H7 (cell line): ENCODE measurements at places on chromosomes 1 and 21. TPM values are rescaled to one million over a fixed set of nuclear protein-coding genes. Genes with fewer than 3 reads are reported as not detected.
A peak's percentile ranks its signal among the peaks of the same experiment; 100 is the strongest.

DNA sequence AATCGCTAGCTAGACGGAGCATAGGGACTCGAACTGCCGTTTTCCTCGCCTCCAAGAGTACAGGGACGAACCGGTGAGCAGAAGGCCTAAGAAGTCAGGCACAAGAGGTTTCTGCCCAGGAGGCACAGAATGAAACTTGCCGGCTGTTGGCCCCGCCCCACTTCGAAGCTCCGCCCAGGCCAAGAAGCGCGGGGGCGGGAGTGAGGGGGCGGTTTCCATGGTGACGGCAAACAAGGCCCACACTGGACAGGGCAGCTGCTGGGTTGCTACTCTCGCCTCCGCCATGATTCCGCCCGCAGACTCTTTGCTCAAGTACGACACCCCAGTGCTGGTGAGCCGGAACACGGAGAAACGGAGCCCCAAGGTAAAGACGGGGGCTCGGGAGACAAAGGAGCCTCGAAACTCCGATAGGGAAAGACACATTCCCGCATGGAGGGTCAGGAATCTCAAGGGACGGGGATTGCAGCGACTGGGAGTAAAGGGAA lies at the start of gene DNALI1:
TSS of gene DNALI1 (plus strand) at position 229 of the 485 bp plus-strand sequence. CDS start at position 284, 55 bp downstream.
- peak; percentile 96 for DNase-seq

GRCh38 chr1:72662918-72663317 lies 380.6 kb upstream of the NEGR1 start:
- no peak for DNase-seq

DNA sequence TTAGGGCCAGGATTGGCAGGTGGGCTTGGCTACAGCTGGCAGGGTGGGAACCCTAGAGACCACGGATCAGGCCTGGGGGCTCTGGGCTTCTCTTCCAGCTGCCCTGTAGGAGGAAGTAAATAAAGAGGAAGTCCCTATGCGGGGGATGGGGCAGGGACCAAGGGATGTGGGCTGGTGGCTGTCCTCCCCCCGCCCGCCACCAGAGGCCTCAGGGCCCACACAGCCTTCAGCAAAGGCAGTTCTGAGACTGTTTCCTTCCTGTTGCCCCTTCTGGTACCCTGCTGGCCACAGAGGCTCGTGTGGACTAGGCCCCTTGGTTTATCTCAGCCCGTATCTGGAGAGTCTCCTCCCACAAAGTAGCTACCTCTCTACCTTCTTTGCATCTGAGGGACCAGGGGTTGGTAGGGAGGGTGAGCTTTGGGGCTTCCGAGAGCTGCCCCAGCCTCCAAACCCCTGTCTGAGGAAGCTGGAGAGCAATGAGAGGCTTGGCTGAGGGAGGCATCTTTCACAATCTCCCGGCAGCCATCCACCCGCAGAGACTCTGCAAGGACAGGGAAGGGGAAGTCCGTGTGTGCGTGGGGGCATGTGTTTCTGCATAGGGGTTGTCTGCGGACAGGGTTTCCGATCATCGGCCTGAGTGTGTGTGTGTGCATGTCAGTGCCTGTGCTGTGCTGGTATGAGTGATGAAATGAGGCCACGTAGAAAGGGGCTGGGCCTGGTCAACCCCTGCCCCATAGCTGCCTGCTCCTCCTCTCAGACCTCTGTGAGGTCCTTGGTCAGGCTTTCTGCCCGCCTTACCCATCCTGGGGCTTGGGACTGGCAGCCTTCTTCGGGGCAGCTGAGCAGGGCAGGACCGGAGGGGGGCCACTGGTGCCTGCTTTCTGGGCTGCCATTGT lies 12.5 kb downstream of the RPS6KA1 start:
- peak; percentile 97 for DNase-seq

GRCh38 chr1:43357251-43357650 lies 1.5 kb upstream of the CDC20 start:
- DNase-seq, result no peak

DNA sequence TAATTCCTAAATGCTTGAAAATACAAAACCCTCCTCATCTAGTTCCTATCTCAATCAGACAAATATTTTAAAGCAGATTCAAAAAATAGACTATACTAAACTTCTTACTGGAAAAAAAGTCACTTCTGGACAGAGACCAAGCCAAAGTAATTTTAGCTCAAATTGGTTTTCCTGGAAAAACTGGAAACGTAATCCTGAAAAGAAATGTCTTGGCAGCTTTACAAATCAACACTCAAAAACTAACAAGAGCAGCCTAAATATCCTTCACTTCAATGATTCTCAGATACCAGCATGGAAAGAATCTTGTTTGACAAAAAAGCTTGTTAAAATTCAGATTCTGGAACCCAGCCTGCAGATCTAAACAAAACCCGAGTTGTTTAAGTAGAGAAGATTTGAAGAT lies 9.1 kb upstream of the GPR88 start:
- no peak for DNase-seq

DNA sequence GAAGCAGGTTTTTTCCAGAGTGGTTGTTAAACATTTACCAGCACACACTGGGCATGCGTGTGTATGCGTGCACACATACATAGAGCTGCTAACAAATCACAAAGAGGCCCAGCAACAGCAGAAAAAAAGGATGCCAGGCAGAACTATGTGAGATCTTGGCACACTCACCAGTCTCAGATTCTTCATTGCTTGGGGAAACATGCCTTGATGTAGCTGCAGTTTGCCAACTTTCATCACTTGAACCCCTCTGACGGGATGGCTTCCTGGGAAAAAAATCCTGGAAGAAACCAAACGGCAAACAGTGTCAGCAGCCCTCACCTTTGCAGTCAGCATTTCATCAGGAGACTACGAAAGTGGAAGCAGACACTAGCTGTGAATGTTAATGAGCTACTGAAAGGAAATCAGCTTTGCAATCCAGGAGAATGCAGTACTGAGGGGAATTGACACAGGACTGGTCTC lies 609.1 kb downstream of the KIF26B start:
- DNase-seq, result peak; percentile 54

DNA sequence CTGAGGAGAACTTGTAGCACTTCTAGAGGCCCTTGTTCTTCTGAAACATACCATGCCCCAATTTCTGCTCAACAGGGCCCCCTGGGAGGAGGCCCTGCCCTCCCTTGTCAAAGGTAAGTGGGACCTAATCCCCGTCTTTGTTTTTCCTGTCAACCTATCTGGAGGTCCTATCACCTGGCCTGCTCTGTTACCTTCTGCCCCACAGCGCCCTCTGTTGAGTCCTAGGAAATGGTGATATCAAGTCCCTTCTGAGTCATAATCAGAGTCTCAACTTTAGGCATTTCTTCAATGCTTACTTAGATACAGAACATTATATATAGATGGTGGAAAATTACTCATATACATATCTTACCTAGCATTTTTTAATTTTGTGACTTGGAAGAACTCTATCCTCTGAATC lies 28.2 kb upstream of the FCRL4 start:
- peak; percentile 41 for DNase-seq

DNA sequence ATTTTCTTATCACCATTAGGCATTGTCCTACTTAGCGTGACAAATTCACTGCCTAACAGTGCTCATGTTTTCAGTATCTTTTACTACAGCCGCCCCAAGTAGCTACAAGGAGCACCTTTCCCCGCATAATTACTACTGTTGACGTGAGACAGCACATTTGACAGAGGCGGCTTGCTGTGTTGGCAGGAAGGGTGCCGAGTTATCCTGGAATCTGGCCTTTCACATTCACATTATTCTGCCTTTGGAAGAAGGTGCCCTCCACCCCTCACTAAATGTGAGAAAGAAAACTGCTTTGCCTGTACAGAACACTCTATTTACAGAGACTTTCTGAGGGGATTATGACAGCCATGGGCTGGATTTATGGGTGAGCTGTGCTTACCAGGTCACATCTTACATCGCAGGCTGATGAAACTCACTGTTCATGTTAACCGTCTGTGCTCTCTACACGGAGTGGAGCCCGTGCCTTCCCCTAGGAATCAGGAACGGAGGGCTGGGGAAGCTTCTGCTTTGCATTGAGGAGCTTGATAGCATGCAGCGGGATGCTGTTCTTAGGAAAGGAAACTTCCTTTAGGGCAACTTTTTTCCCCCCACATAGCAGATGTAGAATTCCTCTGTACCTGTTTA lies 148.0 kb upstream of the ZRANB2 start:
- DNase-seq, result no peak

- DNase-seq, result no peak
These were observed 11.5 kb downstream of the LAMC1 start for GRCh38 chr1:183034682-183035081.

DNA sequence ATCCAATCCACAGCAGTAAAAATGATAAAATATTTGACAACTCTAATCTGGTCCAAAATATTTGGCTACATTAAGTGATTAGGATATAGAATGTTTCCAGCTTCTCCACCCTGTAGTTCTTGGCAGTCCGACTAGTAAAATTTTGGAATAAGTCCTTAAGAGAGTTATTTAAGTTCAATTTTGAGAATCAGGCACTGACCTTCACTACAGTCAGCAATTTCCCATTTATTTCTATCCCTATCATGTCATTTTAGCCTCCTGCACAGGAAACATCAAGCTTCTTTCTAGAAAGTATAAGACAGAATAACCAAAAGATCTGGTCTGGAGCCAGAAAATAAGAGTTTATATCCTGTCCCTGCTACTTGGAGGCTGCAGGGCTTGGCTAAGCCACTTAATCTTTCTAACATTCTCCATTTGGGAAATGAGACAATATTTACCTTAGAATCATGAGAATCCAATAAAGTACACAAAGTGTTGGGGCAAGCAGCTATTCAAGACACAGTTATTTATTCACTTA lies 162.2 kb downstream of the DPYD start:
- DNase-seq, result no peak

- no peak for DNase-seq
These were observed 26.6 kb downstream of the DDAH1 start for GRCh38 chr1:85438353-85438752.

GRCh38 chr1:174990382-174990999 lies 9.3 kb upstream of the CACYBP start:
- DNase-seq, result no peak

COL16A1 gene
- 10.3 and 13.8 TPM in 2 replicates for total RNA-seq

C1orf226 gene
- total RNA-seq, result 9.3 and 13.4 TPM in 2 replicates

KCNK2 gene
- total RNA-seq, result 0.31 and 1.3 TPM in 2 replicates

ZNF695 gene
- total RNA-seq, result 15.3 and 22.7 TPM in 2 replicates

PLA2G2C gene
- 0.04 TPM in 1 of 2 replicates, not detected in the other for total RNA-seq

CD1B gene
- total RNA-seq, result not detected in 2 replicates
